ENCODE measurements at places on chromosomes 2 and 18. TPM values are rescaled to one million over a fixed set of nuclear protein-coding genes. Genes with fewer than 3 reads are reported as not detected.

Gene CROCC2
- not detected for total RNA-seq

Gene DNPEP
- total RNA-seq: 46.9 TPM

Gene ANKRD30B
- not detected for total RNA-seq

Gene ACTR2
- 439 TPM for total RNA-seq

GRCh38 chr18:53952700-53953099 lies 271.8 kb downstream of the MBD2 start:
- H3K4me3 ChIP-seq: no peak overlapping the region
- DNase-seq: no peak
- H3K4me1 ChIP-seq: no peaks in the 10 kb centered on the region
- no peak overlapping the region for H3K27ac ChIP-seq
- no peaks in the 10 kb centered on the region for H3K36me3 ChIP-seq

- no peak overlapping the region for H3K27ac ChIP-seq
- H3K36me3 ChIP-seq: no peaks in the 10 kb centered on the region
- no peaks in the 10 kb centered on the region for H3K4me1 ChIP-seq
- peaks cover 36% of the 10 kb centered on the region for H3K27me3 ChIP-seq
- no peak overlapping the region for H3K4me3 ChIP-seq
Measured at GRCh38 chr2:119123389-119123788, 35.2 kb downstream of the C1QL2 start.

DNA sequence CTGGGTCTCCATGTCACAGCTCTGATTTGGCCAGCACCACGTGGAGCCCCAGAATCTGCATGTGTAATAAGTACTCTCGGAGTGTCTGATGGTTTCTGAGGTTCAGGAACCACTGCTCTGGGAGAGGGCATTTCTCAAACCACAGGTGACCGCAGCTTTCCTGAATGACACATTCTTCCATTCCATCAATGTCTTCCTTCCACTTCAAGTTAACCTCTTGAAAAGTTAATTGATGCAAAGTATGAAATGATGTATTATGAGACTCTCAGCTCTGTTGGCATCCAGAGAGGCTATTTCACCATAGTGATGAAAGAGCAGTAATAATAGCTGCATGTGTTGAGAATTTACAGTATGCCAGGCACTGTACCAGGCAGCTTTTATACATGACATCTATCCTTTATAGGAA lies 61.3 kb upstream of the CRIM1 start:
- peaks cover 4% of the 10 kb centered on the region for H3K27me3 ChIP-seq
- H3K4me1 ChIP-seq: no peaks in the 10 kb centered on the region
- no peak overlapping the region for H3K27ac ChIP-seq
- no peak overlapping the region for H3K4me3 ChIP-seq
- H3K36me3 ChIP-seq: no peaks in the 10 kb centered on the region

DNA sequence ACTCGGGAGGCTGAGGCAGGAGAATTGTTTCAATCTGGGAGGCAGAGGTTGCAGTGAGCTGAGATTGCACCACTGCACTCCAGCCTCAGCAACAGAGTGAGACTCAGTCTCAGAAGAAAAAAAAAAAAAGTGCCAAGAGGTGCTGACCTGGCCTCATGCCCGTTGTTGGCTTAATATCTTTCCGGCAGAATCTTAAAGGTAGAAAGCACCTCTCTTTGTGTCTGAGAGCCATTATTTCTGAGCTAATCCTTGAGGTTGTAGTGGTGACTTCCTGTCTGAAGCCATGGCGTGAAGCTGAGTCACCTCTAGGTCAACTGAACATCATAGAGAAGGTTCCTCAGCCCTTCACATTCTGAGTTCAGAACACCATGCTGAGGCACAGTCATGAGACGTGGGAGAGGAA lies 60.4 kb downstream of the WDSUB1 start:
- H3K27ac ChIP-seq: peak overlapping the region; percentile 86
- H3K4me1 ChIP-seq: peaks cover 39% of the 10 kb centered on the region
- DNase-seq: peak; percentile 59

All from HFFc6 (cell line).